ENCODE measurements at places on chromosomes 12 and 14.

DNA sequence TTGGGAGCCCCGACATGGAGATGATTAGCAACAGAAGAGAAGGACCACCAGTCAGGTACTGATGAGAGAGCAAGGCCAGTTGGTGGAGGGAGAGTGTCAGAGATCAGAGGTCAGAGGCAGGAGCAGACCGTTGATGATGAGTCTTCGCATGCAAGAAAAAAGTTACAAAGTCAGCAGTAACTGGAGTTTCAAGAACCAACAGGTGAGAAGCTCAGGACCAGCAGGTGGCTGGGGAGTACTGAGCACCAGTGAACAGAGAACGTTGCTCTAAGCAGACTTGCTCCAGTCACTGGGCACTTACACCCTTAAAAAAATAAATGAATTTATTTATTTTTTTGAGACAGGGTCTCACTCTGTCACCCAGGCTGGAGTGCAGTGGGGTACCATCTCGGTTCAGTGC lies 44.5 kb upstream of the KCNA1 start:
- no peak for DNase-seq

- DNase-seq: no peak
These were observed 230.1 kb downstream of the FOXN3 start for GRCh38 chr14:89186856-89187376.

GRCh38 chr14:79834868-79835267 lies 376.4 kb downstream of the DIO2 start:
- DNase-seq: no peak

GRCh38 chr14:75568791-75569190 lies 9.6 kb upstream of the FLVCR2 start:
- no peak for DNase-seq

DNA sequence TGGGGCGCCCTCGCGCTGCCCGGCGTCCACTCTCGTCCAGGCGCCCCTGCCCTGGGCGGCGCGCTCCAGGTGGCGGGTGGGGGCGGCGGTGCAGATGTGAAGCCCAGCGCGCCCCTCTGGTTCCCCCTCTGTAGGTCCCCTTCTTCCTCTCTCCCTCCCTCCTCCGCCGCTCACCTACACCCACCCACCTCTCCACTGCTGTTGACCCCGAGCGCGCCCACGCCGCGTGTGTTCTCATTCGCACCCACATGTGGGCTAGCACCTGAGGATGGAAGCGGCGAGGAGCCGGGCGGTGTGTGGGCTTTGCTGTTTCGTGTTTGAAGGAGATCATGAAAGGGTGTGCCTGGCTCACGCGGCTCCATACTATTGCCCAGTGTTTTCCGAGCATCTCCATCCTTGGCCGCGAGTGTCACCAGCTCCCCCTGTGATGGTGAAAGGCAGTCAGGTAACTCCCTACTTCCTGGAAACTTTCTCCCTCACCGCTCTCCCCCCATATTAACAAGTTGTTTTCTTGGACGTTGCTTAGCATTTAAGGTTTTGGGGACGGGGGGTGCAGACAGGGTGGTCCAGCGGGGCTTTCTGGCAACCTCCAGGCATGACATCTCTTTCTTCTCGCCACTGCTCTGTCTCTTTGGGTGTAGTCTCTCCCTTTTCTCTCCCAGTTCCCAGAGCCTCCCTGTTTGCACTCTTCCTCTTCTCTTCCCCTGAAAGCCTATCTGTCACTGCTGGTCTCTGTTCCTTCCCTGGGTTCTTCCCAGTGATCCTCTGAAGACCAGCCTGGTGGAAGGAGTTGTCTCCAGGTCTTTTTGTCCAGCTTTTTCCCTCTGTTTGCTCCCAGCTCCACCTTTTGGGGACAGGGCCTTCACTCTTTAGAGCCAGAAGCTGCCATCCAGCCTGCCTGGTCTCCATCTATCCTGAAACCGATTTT lies 1.6 kb downstream of the CACNA1C start:
- DNase-seq: no peak

DNA sequence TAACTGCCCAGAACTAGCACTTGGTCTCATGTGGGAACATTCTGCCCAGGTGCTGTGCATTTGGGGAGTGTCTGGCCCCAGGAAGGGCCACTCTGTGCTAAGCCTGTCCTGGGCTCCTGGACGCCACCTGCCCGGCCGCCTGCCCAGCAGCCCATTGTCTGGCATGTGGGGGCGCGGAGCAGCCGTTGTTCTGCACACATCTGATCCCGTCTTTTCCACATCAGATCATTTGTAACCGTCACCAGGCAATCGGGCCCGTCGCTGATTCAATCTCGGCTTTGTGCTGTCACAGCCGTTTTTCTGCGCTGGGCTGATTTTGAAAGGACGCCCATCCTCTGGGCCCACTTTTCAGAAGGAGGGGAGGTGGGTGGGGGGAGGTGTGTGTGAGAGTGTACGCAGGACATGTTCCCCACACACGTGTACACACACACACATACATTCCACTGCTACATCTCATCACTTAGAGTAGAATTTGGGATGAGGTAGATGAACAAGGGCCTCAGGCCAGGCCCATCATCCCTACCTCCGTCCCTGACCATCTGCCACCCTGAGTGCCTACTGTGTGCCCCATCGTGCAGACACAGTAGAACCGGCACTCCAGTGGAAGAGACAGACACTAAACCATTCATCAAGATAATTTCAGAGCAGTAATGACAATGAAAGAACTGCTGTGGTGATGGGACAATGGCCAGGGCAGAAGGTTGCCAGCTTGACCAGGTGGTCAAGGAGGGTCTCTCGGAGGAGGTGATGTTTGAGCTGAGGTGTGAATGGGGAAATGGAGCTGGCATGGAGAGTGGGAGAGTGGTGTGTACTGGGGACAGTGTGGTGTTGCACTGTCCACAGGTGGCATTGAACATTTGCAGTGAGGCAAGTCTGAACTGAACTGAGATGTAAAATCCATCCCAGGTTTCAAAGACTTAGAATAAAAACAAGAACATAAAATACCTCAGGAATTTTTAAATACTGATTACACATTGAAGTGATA lies 19.0 kb downstream of the FAM222A start:
- DNase-seq: no peak

GRCh38 chr12:103882861-103883596 lies 42.0 kb upstream of the NT5DC3 start:
- DNase-seq: no peak

DNA sequence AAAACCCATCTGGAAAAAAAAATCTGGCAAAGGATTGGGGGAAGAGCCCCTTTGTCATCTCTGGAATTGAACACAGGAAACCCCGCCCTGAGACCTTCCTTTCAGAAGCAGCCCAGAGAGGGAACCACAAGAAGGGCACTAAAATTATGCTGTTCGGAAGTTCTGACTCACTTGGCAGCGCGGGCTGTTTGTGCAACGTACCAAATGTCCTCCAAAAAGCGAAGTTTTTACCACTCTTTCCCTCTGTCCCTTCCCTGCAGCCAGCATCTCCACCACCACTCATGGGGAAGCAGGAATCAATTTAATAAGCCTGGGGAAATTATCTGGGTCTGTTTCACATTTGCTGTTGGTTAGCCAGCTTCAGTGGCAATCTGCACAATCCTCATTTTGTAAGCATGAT lies 3.2 kb upstream of the SYNE3 start:
- peak; percentile 66 for DNase-seq

DNA sequence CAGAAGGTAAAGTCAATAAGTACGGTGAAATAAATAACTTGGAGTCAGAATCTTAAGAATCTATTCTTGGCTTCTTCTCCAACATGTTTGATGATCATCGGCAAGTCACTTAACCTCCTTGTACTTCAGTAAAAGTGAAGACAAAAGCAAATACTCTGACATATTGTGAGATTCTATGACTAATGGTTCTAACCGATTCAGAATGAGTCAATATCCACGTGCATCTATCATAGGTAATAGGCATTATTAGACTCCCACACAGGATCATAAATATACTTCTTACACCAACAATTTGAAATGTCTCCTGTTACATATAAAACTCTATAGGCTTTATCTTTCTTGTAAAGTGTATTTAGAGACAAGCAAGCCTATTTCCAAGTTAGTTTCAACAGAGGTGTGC lies 144.4 kb upstream of the ATXN7L3B start:
- DNase-seq: no peak

- no peak for DNase-seq
These were observed 69.3 kb downstream of the ZFC3H1 start for GRCh38 chr12:71594214-71594948.

GRCh38 chr12:18476861-18477260 lies 215.5 kb downstream of the PIK3C2G start:
- no peak for DNase-seq

Measured in activated CD4-positive, alpha-beta T cell treated with anti-CD3 and anti-CD28 coated beads for 4 hours (primary cell).